ENCODE measurements at places on chromosomes 1 and 21. TPM values are rescaled to one million over a fixed set of nuclear protein-coding genes. Genes with fewer than 3 reads are reported as not detected.

GRCh38 chr21:31222142-31222541 is 121.9 kb downstream of the TIAM1 start:
- DNase-seq: no peak

GRCh38 chr1:81850495-81850894 is 49.8 kb downstream of the ADGRL2 start:
- DNase-seq: no peak

DNA sequence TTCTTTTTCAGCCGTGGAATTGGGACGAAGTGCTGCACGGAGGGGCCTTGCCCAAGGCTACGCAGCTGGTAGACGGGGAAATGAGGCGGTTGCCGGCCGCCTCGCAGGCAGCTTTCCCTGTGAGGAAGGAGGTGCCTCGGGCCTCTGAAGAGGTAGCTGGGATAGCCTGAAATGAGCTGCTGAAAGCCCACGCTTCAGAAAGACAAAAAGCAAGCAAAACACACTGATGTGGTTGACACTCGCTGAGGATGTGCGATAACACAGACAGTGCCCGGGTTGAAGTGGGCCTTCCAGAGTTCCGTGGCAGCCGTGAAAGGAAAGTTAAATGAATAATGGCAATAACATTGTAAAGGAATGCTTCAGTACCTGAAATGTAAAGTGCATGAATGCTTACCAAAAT is 47.2 kb downstream of the S1PR1 start:
- no peak for DNase-seq

KIFAP3 gene
- 60.0 TPM for total RNA-seq

DNA sequence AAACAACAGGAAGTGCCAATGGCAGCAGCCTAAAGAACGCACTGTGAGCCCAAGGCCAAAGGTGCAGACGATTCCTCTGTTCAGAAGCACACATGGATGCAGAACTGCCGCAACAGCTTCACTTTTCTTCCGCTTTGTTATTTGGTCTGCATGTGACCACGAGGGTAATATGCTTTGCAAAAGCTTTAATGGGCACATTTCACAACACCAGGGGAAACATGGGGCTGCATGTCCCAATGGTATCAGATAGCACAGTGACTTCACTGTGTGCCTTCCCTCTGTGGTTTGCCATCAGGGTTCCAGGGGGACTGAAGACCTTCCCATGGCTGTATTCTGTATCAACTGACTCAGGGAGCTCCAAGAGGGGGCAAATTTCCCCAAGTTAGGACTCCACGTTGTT is 28.3 kb downstream of the THAP3 start:
- DNase-seq: no peak

DNA sequence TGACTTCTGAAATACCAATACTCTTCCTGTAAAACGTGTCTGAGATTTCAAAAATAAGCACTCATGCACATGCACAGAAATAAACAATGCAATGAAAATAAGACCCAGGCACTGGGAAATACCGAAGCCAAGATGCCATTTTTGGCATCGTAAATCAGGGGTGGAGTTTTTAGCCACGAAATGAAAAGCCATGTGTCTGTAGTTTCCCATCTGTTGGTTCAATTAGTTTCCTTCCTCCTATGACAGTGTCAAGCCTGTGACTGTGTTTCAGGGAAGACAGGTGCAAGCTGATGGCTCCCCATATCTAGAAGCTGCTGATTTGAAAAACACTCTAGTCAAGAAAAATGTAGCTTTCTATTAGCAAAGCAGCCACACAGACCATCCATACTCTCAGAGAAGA is 480.4 kb upstream of the CAMK1G start:
- DNase-seq: no peak

DNA sequence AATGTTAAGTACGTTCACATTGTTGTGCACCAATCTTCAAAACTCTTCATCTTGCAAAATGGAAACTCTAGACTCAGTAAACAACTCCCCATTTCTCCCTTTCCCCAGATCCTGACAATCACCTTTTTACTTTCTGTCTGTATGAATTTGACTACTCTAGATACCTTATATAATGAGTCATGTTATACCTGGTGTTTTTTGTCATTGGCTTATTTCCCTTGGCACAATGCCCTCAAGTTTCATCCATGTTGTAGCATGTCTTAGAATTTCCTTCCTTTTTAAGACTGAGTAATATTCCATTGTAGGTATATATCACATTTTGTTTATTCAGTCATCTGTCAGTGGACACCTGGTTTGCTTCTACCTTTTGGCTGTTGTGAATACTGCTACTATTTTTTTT is 399.5 kb downstream of the LMO4 start:
- DNase-seq: no peak

OR2L8 gene
- total RNA-seq: 0.53 TPM

- no peak for DNase-seq
Measured at GRCh38 chr1:3578906-3579305, 32.4 kb downstream of the MEGF6 start.

SPRR2A gene
- not detected for total RNA-seq

GRCh38 chr1:27954186-27954585 is 5.6 kb upstream of the XKR8 start:
- no peak for DNase-seq

DNA sequence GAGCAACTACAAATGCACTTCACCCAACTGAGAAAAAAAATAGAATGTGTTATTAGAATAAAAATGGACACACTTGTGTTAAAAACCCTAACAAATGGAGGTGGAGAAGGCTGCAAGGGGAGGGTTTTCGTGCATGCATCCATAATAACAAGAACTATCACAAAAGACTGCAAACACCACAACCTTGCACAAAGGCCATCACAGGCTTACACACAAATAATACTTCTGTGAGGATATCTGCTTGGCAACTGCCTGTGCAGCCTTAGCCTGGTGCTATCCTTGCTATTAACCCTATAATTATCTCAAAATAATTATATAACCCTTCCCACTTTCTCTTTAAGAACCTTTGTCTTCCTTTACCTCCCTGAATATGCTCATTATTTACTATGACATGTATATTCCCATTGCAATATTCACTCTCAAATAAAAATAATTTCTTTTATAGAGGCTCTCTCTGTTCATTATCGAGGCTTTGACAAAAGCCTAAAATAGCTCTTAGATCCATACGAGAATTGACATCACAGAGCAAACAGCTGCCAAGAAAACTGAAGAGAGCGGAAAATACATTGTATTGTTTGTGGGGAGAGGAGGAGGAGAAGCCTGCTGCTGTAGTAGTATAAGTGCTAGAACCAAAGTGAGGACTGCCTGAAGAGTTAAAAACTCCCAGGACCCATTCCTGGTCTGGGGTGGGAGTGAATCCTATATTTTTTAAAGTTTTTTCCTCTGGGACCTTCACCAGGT is 1768.7 kb downstream of the BRINP3 start:
- no peak for DNase-seq

STUM gene
- 2.5 TPM for total RNA-seq

GRCh38 chr21:41153443-41153842 is 14.5 kb upstream of the BACE2 start:
- no peak for DNase-seq

DNA sequence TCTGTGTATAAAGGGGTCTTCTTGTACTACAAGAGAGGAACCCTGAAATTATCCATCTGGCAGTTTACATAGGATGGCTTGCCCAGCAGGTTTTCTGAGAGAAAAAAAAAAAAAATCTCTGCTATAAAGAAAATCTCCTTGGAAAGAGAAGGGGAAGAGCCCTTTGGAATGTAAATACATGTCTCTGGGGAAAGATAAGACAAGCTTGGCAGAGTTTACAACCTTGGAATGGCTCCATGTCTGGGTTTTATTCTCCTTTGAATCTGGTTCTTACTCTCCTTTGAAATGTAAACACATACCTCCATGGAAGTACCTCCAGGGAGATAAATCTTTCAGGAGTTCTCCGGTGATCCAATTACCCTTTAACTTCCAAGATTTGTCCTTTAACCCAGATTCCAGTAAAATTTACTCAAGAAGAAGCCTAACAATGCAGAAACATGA is 45.1 kb upstream of the DNAH14 start:
- peak; percentile 62 for DNase-seq

CA14 gene
- 0.37 TPM for total RNA-seq

DNA sequence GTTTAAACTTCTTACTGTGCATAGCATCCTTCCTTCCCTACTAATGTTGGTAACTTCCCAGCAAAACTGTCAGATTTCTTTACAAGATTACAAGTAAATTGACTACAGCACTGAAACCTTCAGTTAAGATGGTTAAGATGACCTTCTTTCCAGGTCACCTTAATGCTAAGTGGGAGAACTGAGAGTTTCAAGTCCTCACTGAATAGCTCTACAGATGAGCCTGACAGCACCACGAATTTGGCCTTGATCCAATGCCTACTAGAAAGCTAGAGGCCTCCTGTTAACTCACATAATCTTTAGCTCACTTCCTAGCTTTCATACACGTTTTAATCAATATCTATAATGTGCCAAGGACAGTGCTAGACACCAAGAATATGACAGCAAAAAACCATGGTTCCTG is 276.0 kb upstream of the PLD5 start:
- no peak for DNase-seq

GRCh38 chr21:31352836-31353235 is 8.8 kb upstream of the TIAM1 start:
- no peak for DNase-seq

BTBD8 gene
- 16.1 TPM for total RNA-seq

DNA sequence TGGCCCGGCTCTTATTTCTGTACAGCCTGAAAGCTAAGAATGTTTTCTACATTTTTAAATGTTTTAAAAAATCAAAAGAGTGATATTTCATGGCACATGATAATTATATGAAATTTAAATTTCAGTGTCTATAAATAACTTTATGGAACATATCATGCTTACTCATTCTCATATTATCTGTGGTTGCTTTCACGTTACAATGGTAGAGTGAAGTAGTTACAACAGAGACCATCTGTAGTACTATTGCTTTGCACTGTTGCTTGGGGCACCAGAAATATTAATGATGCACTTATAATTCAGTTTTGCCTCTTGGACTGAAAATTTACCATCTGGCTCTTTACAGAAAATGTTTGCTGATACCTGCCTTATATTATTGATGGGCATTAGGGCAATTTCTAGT is 481.6 kb downstream of the PLPP3 start:
- DNase-seq: no peak

DNA sequence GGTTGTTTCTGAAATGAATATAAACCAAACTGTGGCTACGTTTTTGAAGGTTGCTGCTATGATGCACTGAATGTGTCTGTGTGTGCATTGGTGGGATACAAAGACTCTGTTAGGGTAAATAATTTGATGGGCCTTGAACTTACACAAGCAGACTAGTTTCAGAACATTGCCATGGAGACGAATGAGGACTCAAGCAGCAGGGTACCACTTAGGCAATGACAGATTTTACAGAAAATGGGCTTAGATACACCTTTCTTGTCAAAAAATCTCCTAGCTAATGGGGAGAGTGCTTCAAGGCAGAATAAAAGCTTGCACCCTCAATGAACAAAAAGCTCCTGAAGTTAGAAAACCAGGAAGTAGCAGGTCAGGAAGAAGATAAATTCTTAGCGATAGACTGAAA is 55.7 kb downstream of the IER5 start:
- DNase-seq: no peak

ZNF678 gene
- total RNA-seq: 54.9 TPM

MOV10 gene
- total RNA-seq: 27.5 TPM

B3GALT5 gene
- total RNA-seq: 2.0 TPM

ADAMTS4 gene
- total RNA-seq: 4.4 TPM

GRCh38 chr1:15080328-15081007 is 73.1 kb upstream of the TMEM51 start:
- no peak for DNase-seq

DNA sequence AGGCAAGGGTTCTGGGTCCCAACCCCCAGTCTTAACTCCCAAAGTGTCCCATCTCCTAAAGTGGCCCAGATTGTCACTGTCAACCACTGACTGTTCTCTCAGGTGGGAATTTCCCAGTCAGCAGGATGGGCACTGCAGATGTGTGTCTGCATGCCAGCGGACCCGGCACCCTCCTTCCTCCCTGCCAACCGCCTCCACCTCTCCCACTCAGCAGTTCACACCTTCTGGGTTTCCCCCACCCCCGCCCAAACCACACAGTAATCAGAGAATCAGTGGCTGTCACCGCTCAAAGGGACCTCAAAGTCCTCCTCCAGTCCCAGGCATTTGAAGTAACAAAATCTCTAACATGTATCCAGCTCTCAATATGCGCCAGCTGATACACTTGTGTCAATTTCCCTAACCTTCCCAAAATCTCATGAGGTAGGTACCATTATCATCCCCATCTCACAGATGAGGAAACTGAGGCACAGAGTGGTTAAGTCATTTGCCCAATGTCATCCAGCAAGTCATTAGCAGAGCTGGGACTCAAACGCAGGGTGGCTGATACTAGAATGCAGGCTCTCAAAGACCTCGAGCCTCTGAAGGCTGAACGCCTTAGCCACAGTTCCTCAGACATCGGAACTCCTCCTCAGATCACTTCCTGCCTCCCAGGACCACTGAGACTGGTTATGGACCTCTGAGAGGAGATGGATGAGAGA is 4.8 kb downstream of the RUNX3 start:
- DNase-seq: no peak

DNA sequence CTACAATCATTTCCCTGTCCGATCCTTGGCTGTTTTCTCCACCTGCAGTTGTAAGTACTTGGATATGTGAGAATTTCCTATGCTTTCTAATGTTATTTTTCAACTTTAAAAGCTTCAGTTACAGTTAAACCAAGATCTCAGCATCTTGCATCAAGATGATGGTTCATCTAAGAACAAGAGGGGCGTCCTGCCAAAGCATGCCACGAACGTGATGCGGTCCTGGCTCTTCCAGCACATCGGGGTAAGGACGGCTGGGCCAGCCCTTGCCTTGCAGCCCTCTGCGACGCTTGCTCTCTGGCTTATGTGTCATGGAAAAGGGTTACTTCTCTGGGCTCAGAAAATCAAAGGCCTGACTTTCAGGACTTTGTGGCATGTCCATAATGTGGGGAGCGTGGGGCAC is 46.8 kb downstream of the PKNOX1 start:
- no peak for DNase-seq

GRCh38 chr1:156812293-156812990 is 4.2 kb downstream of the SH2D2A start:
- DNase-seq: no peak

DNA sequence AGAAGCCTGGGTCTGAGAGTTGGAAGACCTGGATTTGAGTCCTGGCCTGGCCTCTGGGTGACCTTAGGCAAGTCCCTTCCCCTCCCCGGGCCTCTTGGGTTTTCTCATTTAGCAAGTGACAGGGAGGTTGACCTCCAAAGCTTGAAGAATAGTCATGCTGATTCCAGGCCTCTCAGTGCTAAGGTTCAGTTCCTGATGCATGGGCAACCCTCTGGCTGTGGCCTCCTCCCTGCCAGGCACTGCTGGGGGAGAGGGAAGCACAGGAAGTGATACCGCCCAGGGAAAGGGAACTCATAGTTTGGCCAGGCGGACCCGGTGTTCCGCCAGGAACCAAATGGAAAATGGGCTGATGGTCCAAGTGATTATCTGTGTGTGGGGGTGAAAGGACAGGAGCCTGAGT is 23.6 kb upstream of the WASF2 start:
- no peak for DNase-seq

- no peak for DNase-seq
Measured at GRCh38 chr1:159855709-159856108, 6.7 kb downstream of the VSIG8 start.

GRCh38 chr1:111672331-111672730 is 52.7 kb downstream of the RAP1A start:
- no peak for DNase-seq

GRCh38 chr1:161949548-161949947 is 74.1 kb downstream of the OLFML2B start:
- DNase-seq: no peak

DDR2 gene
- total RNA-seq: 101 TPM

Data from urinary bladder (tissue), 4 donors.